Karpas-422 (cell line): ENCODE measurements at places on chromosomes 3 and 15. TPM values are rescaled to one million over a fixed set of nuclear protein-coding genes. Genes with fewer than 3 reads are reported as not detected.
A peak's percentile ranks its signal among the peaks of the same experiment; 100 is the strongest.

The PLSCR5 gene
- total RNA-seq = not detected in 2 replicates

- no peaks in the 10 kb centered on the region for H3K36me3 ChIP-seq
- H3K4me1 ChIP-seq = no peaks in the 10 kb centered on the region
- H3K27ac ChIP-seq = no peak overlapping the region
- DNase-seq = no peak
- no peaks in the 10 kb centered on the region for H3K27me3 ChIP-seq
Observed at GRCh38 chr15:60379525-60380274, 18.1 kb downstream of the ANXA2 start.

GRCh38 chr15:77546050-77546501 is 86.6 kb downstream of the LINGO1 start:
- no peak overlapping the region for H3K4me3 ChIP-seq
- DNase-seq = no peak
- H3K27me3 ChIP-seq = no peaks in the 10 kb centered on the region
- H3K4me1 ChIP-seq = peaks cover 11% of the 10 kb centered on the region
- no peaks in the 10 kb centered on the region for H3K36me3 ChIP-seq

DNA sequence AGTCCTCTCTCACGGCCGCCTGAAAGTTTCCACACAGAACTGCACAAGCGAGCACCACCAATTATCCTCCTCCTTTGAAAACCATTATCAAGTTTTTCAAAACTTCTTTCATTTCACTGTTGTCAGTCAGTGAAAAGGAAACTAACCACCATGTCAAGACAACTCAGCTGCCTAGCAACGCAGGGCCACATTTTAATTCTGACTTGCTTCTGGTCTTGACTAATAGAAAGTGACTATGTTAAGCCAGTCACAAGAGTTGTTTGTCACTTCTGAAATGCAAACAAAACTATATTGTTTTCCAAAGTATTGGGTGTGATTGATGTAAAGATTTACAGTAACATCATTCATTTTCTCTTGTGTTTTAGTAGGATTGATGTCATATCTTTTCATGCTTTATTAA is 612.8 kb upstream of the AGTR1 start:
- no peak for DNase-seq
- H3K4me1 ChIP-seq = no peaks in the 10 kb centered on the region
- H3K27ac ChIP-seq = no peak overlapping the region
- no peaks in the 10 kb centered on the region for H3K36me3 ChIP-seq
- H3K4me3 ChIP-seq = no peak overlapping the region

The GOLGA8N gene
- total RNA-seq = 0.07 and 1.5 TPM in 2 replicates

DNA sequence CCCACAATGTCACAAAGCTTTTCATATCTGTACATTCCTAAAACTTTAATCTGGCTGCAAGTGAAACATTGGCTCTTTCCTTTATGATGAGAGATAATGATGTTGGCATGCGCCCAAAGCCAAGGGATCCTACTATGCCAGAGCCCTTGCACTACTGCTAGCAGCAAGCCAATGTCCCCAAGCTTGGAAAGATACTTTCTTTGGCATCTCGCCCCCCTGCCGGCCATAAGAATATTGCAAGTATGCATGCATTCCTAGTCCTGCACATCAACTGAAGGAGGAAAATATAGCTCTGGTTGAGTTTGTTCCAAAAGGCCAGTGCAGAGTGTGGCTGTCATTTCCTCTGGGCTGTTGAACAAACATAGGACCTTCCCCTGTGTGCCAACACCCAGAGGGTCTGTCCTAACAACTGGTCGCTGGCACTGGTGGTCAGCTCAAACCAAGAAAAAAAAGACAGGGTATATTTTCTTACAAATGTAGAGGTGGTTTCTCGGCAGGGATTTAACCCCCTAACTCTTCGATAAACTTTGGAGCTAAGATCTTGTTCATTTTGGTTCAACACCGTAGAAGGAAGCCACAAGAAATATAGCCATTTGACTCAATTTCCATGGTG is 120.9 kb upstream of the ZBED2 start:
- peaks cover 50% of the 10 kb centered on the region for H3K4me1 ChIP-seq
- DNase-seq = peak; percentile 64
- H3K36me3 ChIP-seq = no peaks in the 10 kb centered on the region
- H3K27me3 ChIP-seq = no peaks in the 10 kb centered on the region

DNA sequence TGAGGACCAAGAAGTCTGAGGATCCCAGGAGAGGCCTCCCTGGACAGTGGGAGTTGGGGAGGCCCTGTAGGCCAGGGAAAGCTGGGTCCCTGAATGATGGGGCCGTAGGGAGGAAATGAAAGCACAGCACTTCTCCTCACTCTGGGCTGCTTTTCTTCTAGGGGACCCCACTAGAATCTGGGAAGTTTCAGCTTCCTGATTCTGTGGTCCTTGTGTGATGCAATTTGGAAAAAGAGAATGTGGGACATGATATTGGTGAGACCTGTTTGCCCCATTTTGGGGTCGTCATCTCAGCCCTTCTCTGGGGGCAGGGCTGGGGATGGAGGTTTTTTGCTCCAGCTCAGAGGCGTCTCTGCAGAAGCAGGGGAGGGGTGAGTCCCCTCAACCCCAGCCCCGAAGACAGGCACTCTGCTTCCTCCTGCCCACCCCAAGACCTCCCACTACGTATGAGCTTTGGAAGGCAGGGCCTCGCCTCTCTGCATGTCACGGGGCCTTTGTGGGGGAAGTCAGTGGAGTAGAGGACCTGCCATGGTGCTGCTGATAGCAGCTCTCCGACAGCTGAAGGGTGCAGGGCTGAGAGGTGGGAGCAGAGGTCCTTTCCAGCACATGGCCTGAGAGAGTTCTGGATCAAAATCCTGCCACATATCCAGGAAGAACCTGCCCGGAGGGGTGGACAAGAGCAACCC is 1.5 kb upstream of the SNX22 start:
- no peak overlapping the region for H3K4me3 ChIP-seq
- no peaks in the 10 kb centered on the region for H3K27me3 ChIP-seq
- H3K27ac ChIP-seq = peak overlapping the region; percentile 63

The PPP2R3A gene
- total RNA-seq = not detected in 2 replicates

DNA sequence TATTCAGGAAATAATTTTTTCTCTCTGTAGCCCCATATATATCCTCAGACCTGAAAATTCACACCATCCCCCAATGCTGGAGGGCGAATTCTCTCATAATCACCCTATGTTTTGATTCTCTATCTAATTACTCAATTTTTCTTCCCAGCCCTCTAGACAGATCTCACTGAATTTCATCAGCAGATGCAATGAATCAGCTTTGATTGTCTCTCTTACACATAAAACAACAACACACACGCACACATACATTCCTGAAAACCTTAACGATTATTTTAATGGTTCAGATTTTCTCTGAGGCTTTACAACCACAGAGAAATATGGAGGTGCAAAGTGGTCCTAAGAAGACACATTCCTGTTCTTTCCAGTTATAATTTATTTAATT is 11.1 kb downstream of the RBMS3 start:
- no peaks in the 10 kb centered on the region for H3K4me1 ChIP-seq
- H3K36me3 ChIP-seq = no peaks in the 10 kb centered on the region
- H3K27ac ChIP-seq = no peak overlapping the region
- H3K27me3 ChIP-seq = no peaks in the 10 kb centered on the region

The CAPN3 gene
- total RNA-seq = 3.2 and 8.8 TPM in 2 replicates

The CPEB1 gene
- total RNA-seq = not detected in 2 replicates

DNA sequence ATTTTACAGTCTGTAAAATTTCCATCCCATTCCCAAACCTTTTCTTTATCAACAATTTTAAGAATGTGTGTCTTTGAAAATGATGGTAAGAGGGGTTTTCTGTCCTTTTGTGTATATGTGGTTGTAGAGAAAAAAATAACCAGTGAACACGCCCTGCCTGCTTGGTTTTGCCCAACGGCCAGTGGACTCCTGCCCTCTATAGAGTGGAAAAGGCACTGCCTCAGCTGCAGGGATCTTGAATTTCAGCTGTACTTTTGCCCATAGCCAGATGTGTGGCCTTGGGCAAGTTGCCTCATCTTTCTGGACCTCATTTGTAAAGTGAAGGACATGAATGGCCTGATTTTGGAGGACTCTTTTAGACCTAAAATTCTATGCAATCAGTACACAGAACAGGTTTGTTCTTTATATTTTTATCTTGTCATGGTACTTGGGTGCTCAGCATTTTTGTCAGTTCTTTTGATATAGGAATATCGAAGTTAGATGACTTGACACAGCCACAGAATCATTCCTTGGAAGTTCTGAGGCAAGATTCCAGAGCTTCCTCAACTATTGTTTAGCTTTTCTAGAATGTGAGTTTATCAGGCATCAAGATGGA is 81.0 kb downstream of the CLDN11 start:
- H3K36me3 ChIP-seq = no peaks in the 10 kb centered on the region
- no peaks in the 10 kb centered on the region for H3K27me3 ChIP-seq
- H3K4me1 ChIP-seq = no peaks in the 10 kb centered on the region
- no peak overlapping the region for H3K4me3 ChIP-seq
- no peak overlapping the region for H3K27ac ChIP-seq
- DNase-seq = peak; percentile 69

DNA sequence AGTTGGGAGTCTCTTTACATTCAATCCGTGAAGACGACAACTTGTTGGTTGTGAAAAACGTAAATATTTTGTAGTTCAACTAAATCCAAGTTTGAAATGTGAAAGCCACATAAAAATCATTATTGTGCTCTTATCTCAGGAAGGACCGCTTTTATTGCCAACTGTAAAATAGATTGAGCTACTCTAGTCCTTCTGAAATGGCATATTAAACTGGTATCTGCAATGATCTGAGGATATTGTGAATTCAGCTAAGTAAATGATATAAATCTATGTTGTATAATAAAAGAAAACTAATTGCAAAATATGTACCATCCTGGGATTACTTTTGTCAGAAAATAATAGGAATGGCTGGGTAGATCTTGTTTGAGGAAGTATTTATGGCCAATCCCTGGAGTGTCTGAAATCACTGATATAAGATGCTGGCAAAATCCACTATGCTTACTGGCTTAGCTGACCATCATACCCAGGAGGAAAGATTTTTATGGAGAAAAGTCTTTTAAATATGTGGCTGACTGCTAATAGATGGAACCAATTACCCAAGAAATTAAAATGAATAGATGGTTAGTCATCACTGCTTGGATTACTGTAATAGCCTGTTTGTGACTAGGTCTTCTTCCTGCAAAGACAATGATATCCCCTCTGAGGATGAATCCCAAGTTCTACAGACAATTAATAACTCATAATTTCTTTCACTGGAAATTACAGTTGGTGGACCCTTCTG is 191.8 kb downstream of the SEMA6D start:
- H3K4me1 ChIP-seq = no peaks in the 10 kb centered on the region
- DNase-seq = no peak
- no peak overlapping the region for H3K4me3 ChIP-seq

GRCh38 chr15:41915255-41915994 is 21.6 kb upstream of the SPTBN5 start:
- peaks cover 9% of the 10 kb centered on the region for H3K4me1 ChIP-seq
- no peak overlapping the region for H3K4me3 ChIP-seq
- H3K27me3 ChIP-seq = no peaks in the 10 kb centered on the region
- 0 out of 2 replicates have a peak, but pooled peaks cover 4% of the 10 kb centered on the region for H3K36me3 ChIP-seq
- no peak overlapping the region for H3K27ac ChIP-seq
- DNase-seq = no peak

GRCh38 chr3:58585994-58586393 is 8.8 kb upstream of the FAM107A start:
- peak overlapping the region; percentile 57; the same call in 1 of the 2 replicates for H3K4me3 ChIP-seq
- H3K27ac ChIP-seq = no peak overlapping the region

DNA sequence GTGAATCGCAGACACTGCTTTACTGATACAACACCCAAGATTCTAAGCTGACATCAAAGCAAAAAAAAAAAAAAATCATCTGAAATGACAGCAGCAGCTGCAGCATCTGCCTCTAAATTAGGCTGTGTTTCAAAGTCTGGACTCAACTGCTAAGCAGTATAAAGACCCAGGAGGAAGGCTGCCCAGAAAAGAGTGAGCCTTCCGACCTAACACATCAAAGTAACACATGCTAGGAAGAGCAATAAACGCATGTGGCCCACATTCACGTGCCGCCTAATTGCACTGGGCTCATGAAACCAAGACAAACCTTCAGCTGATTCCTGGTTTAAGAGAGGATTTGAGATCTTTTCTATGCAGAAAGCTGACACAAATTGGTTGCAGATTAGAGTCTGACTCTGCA is 317.1 kb downstream of the ZIC4 start:
- no peak overlapping the region for H3K4me3 ChIP-seq
- H3K27ac ChIP-seq = no peak overlapping the region
- no peak for DNase-seq
- H3K36me3 ChIP-seq = no peaks in the 10 kb centered on the region
- no peaks in the 10 kb centered on the region for H3K27me3 ChIP-seq
- no peaks in the 10 kb centered on the region for H3K4me1 ChIP-seq

The SKOR1 gene
- total RNA-seq = 0.43 and 0.45 TPM in 2 replicates

- H3K27me3 ChIP-seq = no peaks in the 10 kb centered on the region
- H3K4me1 ChIP-seq = no peaks in the 10 kb centered on the region
- no peak for DNase-seq
- H3K27ac ChIP-seq = no peak overlapping the region
Observed at GRCh38 chr3:111531446-111531845, 10.6 kb upstream of the CD96 start.

The TLE3 gene
- total RNA-seq = 63.6 and 99.8 TPM in 2 replicates

DNA sequence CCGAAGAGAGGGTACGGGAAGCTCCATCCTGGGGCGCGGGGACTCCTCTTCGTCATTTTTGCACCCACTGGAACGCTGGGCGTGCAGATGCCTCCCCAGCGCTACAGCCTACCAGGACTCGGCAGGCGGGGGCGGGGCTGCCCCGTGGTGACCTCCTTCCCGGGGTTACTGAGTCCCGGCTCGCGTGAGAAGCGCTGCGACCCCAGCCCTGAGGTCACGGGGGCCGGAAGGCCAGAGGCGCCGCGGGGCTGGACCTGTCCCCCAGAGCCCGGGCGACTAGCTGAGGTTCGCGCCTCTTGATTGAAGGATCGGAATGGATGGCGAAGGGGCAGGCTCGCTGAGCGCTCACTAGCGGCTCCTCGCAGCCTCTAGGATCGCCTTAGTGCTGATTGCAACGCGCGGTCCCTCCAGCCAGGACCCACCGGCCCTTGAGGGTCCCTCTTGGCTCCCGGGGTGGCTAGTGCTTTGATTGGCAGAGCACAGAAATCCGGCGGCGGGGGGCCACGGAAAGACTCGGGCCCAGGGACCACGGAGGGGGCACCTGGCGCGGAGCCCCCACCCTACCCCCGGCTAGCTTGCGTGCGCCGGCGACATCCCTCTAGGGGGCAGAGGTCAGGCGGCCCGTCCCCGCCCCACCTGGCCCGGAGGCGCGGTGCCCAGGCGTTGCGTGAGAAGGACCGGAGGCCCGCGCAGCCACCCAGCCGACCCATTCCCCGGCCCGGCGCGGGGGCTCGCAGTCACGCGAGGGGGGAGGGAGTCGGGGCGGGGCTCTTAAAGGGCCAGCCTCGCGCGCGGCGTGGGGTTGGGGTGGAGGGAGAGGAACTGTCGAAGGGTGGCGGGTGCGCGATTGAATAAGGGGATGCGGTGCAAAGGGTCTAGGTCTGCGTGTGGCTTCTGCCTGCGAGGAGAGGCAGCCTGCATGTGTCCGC is 781 bp upstream of the CYP1A1 start:
- no peak for DNase-seq
- H3K4me3 ChIP-seq = no peak overlapping the region
- no peaks in the 10 kb centered on the region for H3K27me3 ChIP-seq
- no peaks in the 10 kb centered on the region for H3K36me3 ChIP-seq
- no peaks in the 10 kb centered on the region for H3K4me1 ChIP-seq
